ENCODE measurements at places on chromosomes 6 and 20.

- DNase-seq, result no peak
Observed at GRCh38 chr6:155782739-155783459, 327.3 kb upstream of the NOX3 start.

DNA sequence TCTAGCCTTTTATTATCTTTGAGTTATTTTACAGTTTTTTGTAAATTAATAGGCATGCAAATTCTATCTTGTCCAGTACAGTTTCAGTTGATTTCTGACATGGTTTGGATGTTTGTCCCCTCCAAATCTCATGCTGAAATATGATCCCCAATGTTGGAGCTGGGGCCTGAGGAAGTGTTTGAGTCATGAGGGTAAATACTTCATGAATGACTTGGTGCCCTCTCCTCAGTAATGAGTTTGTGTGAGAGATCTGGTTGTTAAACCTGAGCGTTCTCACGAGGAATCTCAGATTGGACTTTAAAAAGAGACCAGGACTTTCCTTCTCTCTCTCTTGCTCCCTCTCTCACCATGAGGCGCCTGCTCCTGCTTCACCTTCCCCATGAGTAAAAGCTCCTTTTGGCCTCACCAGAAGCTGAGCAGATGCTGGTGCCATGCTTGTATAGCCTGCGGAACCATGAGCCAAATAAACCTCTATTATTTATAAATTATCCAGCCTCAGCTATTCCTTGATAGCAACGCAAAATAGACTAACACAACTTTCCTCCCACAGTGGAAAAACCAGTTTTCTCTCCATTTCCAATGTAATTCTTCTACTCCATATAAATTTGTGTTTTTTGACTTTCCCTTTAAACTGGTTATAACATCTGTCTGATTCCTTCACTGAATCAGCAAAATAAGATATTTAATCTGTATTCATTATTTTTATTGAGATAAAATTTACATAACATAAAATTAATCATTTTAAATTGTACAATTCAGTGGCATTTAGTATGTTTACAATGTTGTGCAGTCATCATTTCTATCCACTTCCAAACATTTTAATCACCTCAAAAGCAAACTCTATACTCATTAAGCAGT lies 78.7 kb upstream of the PRSS16 start:
- DNase-seq, result no peak

DNA sequence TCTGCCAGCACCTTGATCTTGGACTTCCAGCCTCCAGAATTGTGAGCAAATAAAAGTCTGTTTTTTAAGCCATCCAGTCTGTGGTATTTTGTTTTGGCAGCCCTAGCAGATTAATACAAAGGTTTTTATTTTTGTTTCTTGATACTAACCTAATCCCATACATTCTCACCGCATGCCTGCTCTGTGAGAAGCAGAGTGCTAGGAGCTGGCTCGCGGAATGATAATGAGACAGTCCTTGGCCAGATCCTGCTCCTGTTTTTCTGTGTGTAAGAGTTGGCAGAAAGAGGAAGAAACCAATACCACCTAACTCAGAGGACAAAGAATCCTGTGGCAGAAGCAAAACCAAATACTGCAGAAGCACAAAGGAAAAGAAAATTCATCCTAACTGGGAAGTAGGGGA lies 82.6 kb downstream of the KIF16B start:
- DNase-seq, result no peak

- DNase-seq, result peak; percentile 31
Observed at GRCh38 chr20:49323622-49324238, 45.9 kb upstream of the ZNFX1 start.

DNA sequence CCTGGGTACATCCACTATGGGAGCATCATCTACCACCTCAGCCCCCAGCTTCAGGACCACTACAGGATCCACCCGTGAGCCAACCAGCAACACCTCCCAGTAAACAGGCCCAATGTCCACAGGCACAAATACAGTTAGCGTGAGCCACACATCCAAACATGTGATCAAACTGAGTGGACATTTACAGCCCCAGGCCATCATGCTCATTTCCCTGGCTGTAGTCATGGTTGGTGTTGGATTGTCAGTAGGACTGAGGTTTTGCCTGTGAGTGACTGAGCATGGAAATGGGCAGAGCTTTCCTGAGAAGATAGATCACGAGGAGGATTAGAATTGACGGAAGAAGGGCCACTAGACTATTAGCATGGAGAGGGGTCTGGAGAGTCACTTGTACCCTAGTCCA lies 10.7 kb upstream of the MUC21 start:
- DNase-seq, result no peak
